NCI-H2107 (cell line): ENCODE measurements at places on chromosomes 7 and 10.

- no peak for DNase-seq
Observed at GRCh38 chr10:62335326-62335725, 38.8 kb upstream of the ZNF365 start.

- no peak for DNase-seq
Observed at GRCh38 chr10:992871-993270, 4.6 kb downstream of the GTPBP4 start.

- DNase-seq, result no peak
Observed at GRCh38 chr7:47947355-47947749, 914 bp downstream of the PKD1L1 start.

- no peak for DNase-seq
Observed at GRCh38 chr10:79377557-79378382, 30.5 kb downstream of the PPIF start.

DNA sequence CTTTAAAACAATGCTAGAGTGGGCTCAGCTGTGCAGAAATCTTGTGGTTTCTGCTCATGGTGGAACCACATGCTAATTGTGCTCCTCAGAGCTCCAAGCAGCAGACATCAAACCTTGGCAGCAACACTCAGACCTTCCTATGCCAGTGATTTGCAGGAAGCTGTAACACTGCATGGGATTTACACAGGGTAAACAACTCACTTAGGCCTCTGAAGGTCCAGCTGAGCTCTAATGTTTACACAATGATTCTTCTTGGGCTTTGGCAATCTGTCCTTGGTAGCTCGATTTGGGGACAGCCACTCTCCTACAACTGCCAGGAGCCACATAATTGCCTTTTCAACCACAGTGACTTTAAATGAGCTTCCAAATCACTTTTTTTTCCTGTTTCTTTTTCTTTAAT is 97.7 kb upstream of the PDLIM1 start:
- no peak for DNase-seq

- DNase-seq, result no peak
Observed at GRCh38 chr10:58109731-58110130, 158.0 kb downstream of the IPMK start.
